Stimulated activated CD4-positive, alpha-beta T cell treated with anti-CD3 and anti-CD28 coated beads, Interleukin-12 subunit alpha, Interleukin-12 subunit beta, amount 100 ng/mL, for 24 hours (primary cell): ENCODE measurements at places on chromosomes 4 and X.

DNA sequence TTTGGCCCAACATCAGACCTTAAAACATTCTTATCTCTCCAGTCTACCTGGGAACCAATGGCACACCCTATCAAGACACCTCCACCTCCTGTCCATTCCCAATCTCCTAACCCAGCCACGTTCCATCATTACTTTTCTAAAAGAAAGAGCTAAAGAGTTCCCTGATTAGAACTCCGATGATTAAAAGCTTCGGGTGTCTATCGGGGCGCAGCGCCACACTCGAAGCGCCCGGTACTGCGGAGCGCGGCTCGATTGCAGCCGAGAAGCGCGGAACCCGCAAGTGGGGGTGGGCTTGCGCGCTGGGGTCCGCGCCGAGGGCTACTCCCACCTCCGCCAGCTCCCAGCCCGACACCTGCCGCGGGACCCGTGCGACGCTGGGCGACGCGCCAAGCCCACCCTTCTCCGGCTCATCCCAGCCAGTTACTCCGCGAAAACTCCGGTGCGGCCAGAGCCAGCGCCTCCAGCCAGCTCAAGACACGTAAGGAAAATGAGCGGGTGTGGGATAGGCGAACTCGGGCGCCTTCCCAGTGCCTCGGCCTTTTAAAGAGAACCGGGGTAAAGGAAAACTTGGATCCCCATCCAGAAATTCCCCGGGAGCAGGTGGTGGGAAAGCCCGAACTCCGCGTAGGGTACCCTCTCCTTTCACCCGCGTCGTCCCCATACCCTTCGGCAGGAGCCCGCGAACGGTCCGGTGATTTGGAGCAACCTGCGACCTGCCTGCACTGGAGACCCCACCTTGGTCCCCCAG, 593 bp downstream of the NPY1R start:
- DNase-seq: no peak

- no peak for DNase-seq
These were observed 150.4 kb downstream of the MGST2 start for GRCh38 chr4:139815778-139816601.

- no peak for DNase-seq
These were observed 129.4 kb upstream of the RAI2 start for GRCh38 chrX:17990532-17990931.

DNA sequence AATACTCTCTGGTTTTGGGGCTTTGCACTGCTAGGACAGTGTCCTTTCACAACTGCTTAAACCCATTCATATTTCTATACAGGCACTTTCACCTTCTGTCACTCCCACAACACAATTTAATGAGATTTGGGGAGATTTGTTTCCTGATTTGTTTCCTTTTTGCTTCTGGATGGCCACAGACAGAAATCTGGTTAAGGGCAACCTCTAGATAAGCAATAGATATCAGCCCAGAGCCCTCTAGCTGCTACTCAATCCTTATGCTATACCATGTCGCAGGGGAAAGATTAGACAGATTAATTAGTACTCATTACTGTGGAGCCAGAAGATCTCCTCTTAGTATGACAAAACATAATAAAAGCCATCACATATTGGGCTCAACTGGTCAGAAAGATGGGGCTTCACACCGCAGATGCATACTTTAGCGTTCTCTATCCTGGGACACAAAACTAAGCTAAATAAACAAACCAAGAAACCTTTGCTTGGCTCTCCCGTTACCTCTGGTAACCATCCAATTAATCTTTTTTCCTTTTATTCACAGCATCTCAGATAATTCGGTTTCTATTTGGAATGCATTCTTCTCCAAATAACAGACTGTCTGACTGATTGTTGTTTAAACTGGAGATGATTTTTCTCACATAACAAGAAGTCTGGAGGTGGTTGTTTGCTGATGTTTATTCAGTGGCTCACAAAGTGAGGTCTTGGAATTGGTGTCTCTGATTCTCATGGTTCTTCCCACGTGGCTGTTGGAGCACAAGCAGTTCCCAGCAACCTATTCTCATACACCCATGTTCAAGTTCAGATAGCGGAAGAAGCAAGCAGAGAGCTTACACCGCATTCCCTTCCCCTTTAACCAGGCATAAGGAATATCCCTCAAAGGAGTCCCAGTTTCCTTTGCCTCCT, 41.0 kb upstream of the ZNF330 start:
- no peak for DNase-seq

- no peak for DNase-seq
These were observed 282.6 kb downstream of the ADGRA3 start for GRCh38 chr4:22233230-22233629.
